ENCODE measurements at places on chromosomes 16 and 17. TPM values are rescaled to one million over a fixed set of nuclear protein-coding genes. Genes with fewer than 3 reads are reported as not detected.

GRCh38 chr16:58187092-58187491 is 10.8 kb downstream of the CSNK2A2 start:
- H3K27me3 ChIP-seq, result no peaks in the 10 kb centered on the region
- no peak overlapping the region for H3K4me3 ChIP-seq
- peaks cover 8% of the 10 kb centered on the region for H3K36me3 ChIP-seq
- H3K27ac ChIP-seq, result peak overlapping the region; percentile 39

DNA sequence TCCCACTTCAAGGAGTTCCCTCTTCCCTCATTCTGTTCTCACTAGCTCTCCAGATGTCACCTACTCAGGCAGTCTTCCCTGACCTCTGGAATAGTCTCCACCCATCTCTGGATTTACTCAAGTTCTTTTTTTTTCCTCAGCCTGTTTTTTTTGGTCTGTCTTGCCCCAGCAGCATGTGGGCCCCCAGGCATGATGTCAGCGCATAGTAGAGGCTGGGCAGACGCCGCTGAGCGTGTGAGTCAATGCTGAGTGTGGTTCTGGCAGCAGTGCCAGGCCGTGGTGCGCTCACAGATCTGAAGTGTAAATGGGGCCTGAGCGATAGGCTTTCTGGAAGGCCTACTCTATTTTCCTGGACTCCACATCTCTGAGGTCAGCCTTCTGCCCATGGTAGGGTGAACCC is 2.7 kb upstream of the KCNJ18 start:
- no peak overlapping the region for H3K4me3 ChIP-seq
- DNase-seq, result no peak
- no peak overlapping the region for H3K27ac ChIP-seq
- H3K4me1 ChIP-seq, result peaks cover 2% of the 10 kb centered on the region

GRCh38 chr16:69301861-69302260 is 9.3 kb upstream of the VPS4A start:
- no peak overlapping the region for H3K4me3 ChIP-seq
- H3K27ac ChIP-seq, result no peak overlapping the region
- no peaks in the 10 kb centered on the region for H3K27me3 ChIP-seq
- H3K36me3 ChIP-seq, result peaks cover 4% of the 10 kb centered on the region

GRCh38 chr16:68070249-68070730 is 14.9 kb upstream of the NFATC3 start:
- peak overlapping the region; percentile 69 for H3K4me3 ChIP-seq
- peak overlapping the region; percentile 91 for H3K27ac ChIP-seq
- H3K27me3 ChIP-seq, result no peaks in the 10 kb centered on the region
- peaks cover 2% of the 10 kb centered on the region for H3K36me3 ChIP-seq
- H3K4me1 ChIP-seq, result peaks cover 51% of the 10 kb centered on the region

DNA sequence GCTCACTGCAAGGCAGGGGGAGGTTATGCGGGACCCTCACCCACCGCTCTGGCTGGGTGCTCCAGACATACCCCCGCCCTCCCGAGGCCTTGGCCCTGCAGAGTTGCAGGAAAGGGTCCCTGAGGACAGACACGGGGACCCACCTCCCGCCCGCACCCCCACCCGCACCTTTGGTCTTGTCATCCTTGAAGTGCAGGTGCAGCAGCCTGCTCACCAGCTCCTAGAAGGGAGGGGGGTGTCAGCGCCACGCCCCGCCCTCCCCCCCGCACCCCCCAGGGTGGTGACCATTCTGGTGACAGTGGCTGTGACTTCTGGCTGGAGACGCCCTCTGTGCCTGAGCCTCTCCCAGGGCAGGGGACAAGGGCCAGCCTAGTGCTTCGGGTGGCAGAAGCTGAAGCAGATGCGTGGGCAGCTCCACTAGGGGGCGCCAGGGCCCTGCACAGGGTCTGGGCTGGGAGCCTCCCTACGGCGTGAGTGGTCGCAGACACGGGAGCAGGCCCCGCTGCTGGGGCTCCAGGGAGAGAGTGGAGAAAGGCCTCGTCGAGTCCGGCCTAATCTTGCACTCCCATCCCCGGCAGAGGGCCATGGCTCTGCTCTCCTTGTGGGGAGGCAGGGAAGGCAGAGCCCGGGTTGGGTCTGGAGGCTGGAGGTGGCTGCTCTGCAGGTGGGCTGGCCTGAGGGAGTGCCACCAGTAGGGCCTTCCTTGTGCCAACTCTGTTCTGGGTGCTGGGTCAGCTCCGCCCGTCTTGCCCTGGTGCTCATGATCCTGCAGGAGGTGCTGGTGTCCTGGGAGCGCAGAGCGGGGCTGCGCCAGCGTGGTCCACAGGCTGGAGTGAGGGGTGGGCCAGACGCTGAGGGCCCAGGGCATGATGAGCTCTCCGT is 2.7 kb downstream of the CENPX start:
- H3K4me3 ChIP-seq, result no peak overlapping the region
- H3K36me3 ChIP-seq, result no peaks in the 10 kb centered on the region
- no peak overlapping the region for H3K27ac ChIP-seq
- H3K4me1 ChIP-seq, result peaks cover 16% of the 10 kb centered on the region
- DNase-seq, result peak; percentile 37

- no peaks in the 10 kb centered on the region for H3K36me3 ChIP-seq
- no peak for DNase-seq
- H3K4me3 ChIP-seq, result no peak overlapping the region
- H3K4me1 ChIP-seq, result peaks cover 9% of the 10 kb centered on the region
Observed at GRCh38 chr16:50400967-50401348, 32.2 kb upstream of the BRD7 start.

- DNase-seq, result no peak
- H3K36me3 ChIP-seq, result no peaks in the 10 kb centered on the region
- H3K4me3 ChIP-seq, result no peak overlapping the region
- H3K27me3 ChIP-seq, result no peaks in the 10 kb centered on the region
- H3K27ac ChIP-seq, result no peak overlapping the region
Observed at GRCh38 chr17:43033948-43034881, 9.2 kb downstream of the RND2 start.

GRCh38 chr17:79892457-79893241 is 53.4 kb upstream of the CBX4 start:
- H3K4me3 ChIP-seq, result no peak overlapping the region
- no peak for DNase-seq
- H3K4me1 ChIP-seq, result no peaks in the 10 kb centered on the region

DNA sequence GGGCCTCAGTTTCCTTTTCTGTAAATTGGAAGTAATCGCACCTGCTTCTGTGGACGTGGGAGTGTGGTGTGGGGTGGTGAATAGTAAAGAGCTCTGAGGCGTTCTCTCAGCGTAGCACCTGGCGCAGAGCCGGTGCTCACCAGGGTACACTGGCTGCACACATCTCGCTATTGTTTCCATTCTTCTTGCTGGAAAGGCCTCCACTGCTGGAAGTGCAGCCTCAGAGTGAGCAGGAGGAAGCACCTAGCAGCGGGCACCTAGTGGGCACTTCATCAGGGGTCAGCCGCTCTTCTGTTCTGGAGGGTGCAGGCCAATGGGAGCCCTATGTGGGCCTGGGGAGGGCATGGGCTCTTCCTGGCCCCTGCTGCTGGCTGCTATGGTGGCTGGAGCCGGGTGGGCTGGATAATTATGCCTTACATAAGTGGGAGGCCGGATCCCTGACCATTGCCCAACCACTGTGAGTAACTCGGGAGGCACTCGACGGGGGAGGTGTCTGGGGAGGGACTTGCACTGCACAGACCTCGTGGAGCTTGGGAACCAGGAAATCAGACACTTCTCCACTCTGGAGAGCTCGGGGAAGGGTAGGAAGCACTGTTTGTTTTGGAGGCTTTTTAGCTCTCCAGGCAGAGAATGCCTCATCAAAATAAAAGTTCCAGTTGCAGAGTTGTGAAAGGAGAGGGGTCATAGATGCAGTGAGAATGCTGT is 1.7 kb downstream of the MAP2K3 start:
- peak overlapping the region; percentile 97 for H3K27ac ChIP-seq
- no peaks in the 10 kb centered on the region for H3K27me3 ChIP-seq
- peaks cover 50% of the 10 kb centered on the region for H3K4me1 ChIP-seq
- H3K36me3 ChIP-seq, result no peaks in the 10 kb centered on the region

GRCh38 chr17:36877771-36878170 is 59.5 kb upstream of the LHX1 start:
- peaks cover 10% of the 10 kb centered on the region for H3K4me1 ChIP-seq
- H3K27ac ChIP-seq, result no peak overlapping the region
- no peak for DNase-seq
- H3K36me3 ChIP-seq, result peaks cover 8% of the 10 kb centered on the region
- no peak overlapping the region for H3K4me3 ChIP-seq

DNA sequence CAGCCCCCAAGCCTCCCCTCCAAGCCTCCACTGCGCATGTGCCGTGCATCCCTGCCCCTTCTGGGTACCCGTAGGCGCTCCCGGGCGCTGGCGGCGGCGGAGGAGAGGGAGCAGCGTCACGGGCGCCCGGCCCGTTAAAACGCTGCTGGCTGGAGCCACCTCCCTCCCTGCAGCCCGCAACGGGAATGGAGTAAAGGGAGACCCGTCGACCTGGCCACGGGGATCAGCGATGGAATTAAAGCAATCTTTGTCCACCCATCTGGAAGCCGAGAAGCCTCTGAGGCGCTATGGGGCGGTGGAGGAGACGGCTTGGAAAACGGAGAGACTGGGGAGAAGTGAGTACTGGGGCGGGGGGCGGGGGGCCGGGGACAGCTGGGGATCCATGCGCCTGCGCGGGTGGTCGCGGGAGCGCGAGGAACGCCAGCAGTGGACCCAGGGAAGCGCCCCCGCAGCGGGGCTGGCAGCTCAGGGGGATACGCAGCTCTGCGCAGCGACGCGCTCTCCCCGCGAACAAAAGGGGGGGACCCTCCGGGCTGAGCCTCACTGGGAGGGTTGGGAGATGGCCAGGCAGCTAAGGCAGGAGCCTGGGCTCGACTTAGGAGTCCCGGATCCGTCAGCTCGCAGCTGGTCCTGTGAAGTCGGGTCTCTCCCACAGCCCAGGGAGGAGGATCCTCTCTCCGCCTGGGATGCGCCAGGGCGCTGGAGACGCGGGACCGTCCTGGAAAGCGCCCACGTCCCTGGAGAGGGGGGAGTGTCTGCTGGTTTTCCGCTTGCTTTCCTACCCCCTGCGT is at the start of gene BMERB1:
BMERB1 (plus strand) TSS at position 164 of the 791 bp plus-strand sequence; CDS start at position 230, 66 bp downstream.
- H3K36me3 ChIP-seq, result peaks cover 4% of the 10 kb centered on the region
- DNase-seq, result peak; percentile 13
- H3K4me3 ChIP-seq, result peak within 1 kb of the TSS; percentile 85
- H3K4me1 ChIP-seq, result peaks cover 16% of the 10 kb centered on the region

DNA sequence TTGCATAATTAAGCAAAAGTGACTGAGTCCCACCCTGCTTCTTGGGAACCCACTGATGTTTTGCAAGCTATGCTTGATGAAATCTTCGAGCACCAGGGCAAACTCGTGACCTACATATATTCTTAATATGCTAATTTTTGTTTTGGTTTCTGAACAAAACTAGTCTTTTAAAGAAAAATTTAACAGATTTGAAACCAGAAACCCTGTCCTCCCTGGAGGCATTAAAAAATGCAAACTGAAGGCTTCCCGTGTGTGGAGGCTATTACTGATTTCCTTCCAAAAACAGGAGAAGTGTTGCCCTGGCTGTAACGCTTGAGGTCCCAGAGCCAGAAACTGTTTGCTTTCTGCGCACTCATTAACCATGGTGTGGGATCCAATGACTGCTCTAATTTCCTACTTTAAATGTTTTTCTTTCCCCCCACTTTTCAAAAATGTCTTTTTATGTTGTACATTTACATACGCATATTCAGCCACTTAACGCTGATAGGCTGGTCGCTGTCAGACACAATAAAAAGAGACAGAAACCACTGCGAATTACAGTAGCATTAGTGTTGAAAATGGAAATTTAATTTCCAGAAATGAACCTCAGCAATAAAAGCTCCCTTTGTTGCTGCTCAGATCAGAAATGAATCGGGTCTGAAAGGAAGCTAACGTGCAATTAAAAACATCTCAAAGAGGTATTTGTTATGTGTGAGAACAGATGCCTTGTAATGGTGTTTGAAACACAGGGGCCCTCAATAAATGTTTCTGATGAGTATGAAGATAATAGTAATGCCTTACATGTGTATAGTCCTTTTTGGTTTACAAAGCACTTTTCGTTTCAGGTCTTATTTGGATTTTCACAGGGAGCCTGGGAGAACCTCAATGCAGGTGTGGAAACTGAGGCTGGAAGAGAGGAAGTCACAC is 39.9 kb upstream of the IRX6 start:
- H3K4me1 ChIP-seq, result no peaks in the 10 kb centered on the region
- no peak overlapping the region for H3K4me3 ChIP-seq
- no peak overlapping the region for H3K27ac ChIP-seq

DNA sequence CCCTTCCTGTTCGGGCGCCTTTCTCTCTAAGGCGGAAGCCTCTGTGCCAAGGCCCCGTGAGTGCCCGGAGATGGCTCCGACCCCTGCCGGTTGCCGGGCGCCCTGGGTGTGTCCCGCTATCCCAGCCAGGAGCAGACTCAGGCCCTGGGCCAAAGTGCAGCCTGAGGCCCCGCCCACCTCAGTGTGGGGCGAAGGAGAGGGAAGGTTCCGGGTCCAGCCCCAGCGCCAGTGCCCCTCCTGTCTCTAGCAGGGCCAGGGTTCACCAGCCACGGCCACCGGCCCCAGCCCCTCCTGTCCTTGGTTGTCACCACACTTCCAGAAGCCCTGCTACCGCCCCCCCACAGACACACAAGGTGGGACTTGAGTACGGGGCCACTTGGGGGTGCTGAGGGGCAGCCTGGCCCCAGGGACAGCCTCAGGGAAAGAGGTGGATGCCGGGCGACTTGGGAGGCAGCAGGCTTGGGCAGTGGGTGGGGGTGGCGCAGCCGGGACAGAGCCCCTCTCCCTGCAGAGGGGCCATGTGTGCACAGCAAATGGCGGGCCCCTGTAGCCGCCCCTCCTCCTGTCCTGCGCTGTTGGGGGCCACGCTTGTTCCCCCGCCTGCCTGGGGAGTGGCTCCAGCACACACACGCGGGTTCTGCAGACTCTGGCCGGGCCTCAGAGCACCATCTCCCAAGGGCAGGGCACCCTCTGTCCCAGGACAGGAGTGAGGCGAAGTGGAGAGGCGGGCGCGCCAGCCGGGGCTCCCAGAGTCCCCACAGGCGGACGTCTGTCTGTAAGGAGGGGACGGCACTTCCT is 6.0 kb downstream of the C1QTNF8 start:
- no peak for DNase-seq
- no peak overlapping the region for H3K4me3 ChIP-seq
- no peaks in the 10 kb centered on the region for H3K36me3 ChIP-seq
- H3K4me1 ChIP-seq, result no peaks in the 10 kb centered on the region

GRCh38 chr16:56801762-56802161 is 63.2 kb upstream of the SLC12A3 start:
- peaks cover 5% of the 10 kb centered on the region for H3K4me1 ChIP-seq
- DNase-seq, result no peak
- no peaks in the 10 kb centered on the region for H3K27me3 ChIP-seq

- no peak overlapping the region for H3K4me3 ChIP-seq
- H3K27ac ChIP-seq, result no peak overlapping the region
- no peaks in the 10 kb centered on the region for H3K27me3 ChIP-seq
- no peaks in the 10 kb centered on the region for H3K4me1 ChIP-seq
- no peaks in the 10 kb centered on the region for H3K36me3 ChIP-seq
Observed at GRCh38 chr16:63623551-63624039, 1498.3 kb downstream of the CDH11 start.

GRCh38 chr17:9236286-9237052 is 215.2 kb downstream of the NTN1 start:
- no peaks in the 10 kb centered on the region for H3K36me3 ChIP-seq
- no peak overlapping the region for H3K4me3 ChIP-seq
- H3K27ac ChIP-seq, result no peak overlapping the region
- H3K27me3 ChIP-seq, result no peaks in the 10 kb centered on the region

The HBM gene
- not detected for total RNA-seq

The TUBB3 gene
- total RNA-seq, result 0.96 TPM

The NPIPB9 gene
- total RNA-seq, result 1.4 TPM

The SLC47A2 gene
- not detected for total RNA-seq

The TBC1D3 gene
- total RNA-seq, result 6.9 TPM

The NPTX1 gene
- 0.99 TPM for total RNA-seq

The CACNG1 gene
- total RNA-seq, result not detected

The RAB37 gene
- total RNA-seq, result 83.3 TPM

The PARN gene
- total RNA-seq, result 31.6 TPM

The CLEC10A gene
- 7.1 TPM for total RNA-seq

The METTL9 gene
- total RNA-seq, result 80.3 TPM

The HOXB5 gene
- not detected for total RNA-seq

The PRKCB gene
- 137 TPM for total RNA-seq
